ENCODE measurements at places on chromosomes 7 and 10.
A peak's percentile ranks its signal among the peaks of the same experiment; 100 is the strongest.

GRCh38 chr7:1121886-1122831 lies 34.2 kb downstream of the GPER1 start:
- no peak for DNase-seq

DNA sequence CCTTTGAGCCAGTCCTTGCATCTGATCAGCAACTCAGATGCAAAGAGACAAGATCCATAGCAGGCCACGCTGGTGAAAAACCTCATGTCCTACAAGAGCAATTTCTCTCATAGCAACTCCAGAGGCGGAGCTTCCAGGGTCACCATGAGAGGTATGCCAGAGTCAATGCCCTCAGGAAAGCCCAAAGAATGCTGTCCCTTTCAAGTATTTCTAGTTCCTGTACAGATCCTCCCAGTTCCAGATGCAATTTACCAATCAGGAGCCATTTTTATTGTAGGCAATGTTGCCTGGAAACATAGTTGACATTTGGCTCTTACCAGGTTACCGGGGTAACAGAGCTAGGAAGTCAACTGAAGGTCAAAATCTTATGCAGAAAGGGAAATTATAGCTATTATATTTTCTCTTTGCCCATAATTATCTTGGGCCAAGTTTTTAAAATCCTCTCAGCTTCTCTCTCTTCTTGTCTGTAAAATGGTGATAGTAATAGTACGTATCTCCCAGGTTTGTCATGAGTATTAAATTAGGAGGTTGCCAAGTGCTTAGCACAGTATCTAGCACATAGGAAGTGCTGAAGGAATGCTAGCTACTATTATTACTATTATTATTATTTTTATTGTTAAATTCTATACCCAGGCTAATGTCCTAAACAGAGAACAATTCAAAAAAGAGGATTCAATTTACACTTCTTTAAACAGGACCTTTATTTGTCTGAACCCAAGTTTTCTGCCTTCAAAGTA lies 46.3 kb upstream of the TM9SF3 start:
- no peak for DNase-seq

DNA sequence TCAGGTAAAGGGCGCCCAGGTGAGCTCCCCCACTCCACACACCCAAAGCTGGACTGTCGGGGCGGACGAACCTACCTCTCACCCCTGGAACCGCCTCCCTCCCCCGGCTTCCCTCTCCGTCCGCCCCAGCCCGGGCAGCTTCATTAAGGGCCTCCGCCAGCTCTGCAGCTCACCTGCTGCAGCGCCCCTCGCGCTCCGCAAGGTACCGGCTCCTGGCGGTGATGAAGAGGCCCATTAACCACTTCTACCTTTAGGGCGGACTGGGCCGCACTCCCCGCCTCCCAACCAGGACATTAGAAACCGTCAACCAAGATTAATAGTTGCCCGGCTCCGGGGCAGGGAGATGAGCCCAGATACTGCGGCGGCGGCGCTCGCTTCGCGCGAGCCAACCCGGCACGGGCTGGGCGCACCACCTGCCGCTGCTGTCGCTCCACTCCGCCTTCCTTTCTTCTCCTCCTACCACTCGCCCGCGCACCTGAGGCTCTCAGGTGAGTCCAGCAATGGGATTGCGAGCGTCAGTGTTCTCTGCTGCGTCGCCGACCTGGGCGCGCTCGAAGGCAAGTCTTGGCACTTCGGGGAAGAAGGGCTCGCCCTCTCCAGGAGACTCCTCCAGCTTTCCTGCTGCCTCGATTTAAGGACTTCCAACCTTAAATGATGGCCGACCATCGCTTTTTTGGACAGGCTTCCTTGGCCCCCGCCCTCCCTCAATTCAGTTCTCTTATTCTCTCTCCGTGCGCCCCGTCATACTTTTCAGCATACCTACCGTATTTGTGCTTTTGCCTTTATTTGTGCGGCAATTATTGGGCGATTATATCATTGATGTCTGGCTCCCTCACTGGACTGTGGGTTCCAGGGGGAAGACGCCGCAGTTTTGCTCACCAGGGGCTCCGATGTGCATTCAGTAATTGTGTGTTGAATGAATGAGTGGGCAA lies 13.6 kb upstream of the KAZALD1 start:
- no peak for DNase-seq

DNA sequence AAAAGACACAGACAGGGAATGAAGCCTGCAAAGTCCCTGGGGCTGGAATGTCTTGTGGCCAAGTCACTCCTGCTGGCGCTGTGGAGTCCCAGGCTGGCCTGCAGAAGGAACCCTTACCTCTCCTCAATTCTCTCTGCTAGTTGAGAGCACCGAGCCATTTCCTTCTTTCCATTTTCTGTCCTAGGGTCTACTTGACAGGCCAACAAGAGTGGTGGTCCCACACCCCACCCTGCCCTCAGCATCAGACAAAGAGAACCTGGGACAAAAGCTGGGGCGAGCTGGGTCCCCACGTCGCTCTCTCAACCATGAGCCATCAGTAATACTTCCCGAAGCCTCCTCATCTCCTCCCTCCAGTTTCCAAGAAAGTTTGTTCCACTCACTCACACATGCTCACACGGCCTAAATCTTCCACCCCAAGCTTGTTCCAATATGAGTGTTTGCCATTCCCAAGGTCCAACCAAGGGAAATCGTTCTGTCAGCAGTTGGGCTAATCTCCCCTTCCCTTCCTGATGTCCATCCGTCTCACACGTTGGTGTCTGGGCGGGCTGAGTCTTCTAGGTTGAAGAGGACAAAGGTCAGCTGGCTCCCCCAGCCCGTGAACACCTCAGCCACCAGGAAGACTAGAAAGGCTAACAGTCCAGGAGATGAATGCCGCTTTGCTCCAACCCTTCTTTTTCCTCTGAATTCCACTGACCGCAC lies 44.3 kb downstream of the CLEC2L start:
- DNase-seq = no peak

DNA sequence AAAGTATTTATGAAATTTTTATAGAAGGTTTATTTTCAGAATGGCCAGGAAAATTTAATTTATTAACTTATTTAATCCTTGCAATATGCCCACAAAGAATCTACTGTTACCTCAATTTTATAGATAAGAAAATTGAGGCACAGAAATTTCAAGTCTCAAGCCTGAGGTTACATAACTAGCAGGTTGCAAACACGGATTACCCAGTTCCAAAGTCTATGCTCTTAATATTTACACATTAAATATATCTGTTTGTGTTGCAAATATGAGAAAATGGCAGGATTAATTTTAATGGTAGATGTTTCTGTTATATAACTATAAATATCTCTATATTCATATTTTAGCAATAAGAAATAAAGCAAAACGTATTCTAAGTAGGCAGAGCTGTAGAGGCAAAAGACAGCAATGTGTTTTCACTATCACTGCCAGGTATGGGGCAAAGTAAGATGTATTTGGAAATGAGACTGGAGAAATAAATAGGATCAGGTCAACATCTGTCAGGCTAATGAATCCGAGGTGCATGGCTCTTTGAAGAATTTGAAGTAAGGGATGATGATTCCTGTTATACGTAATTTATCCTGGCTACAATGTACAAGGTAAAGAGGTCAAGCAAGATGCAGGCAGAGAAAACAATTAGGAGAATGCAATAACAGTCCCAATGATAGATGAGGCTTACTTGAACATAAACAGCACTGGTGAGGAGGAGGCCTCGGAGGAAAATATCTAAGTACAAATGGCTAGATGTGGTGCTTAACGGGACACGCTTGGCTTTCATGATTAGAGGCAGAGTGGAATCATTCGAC lies 354.1 kb upstream of the VSTM2A start:
- DNase-seq = no peak

- DNase-seq = no peak
Observed at GRCh38 chr10:42960491-42960990, 116.3 kb upstream of the RET start.

- DNase-seq = no peak
Observed at GRCh38 chr10:77390481-77390891, 247.1 kb downstream of the KCNMA1 start.

- DNase-seq = no peak
Observed at GRCh38 chr7:111025006-111025405, 65.9 kb upstream of the LRRN3 start.

- no peak for DNase-seq
Observed at GRCh38 chr7:23530405-23530804, 1.4 kb downstream of the TRA2A start.

DNA sequence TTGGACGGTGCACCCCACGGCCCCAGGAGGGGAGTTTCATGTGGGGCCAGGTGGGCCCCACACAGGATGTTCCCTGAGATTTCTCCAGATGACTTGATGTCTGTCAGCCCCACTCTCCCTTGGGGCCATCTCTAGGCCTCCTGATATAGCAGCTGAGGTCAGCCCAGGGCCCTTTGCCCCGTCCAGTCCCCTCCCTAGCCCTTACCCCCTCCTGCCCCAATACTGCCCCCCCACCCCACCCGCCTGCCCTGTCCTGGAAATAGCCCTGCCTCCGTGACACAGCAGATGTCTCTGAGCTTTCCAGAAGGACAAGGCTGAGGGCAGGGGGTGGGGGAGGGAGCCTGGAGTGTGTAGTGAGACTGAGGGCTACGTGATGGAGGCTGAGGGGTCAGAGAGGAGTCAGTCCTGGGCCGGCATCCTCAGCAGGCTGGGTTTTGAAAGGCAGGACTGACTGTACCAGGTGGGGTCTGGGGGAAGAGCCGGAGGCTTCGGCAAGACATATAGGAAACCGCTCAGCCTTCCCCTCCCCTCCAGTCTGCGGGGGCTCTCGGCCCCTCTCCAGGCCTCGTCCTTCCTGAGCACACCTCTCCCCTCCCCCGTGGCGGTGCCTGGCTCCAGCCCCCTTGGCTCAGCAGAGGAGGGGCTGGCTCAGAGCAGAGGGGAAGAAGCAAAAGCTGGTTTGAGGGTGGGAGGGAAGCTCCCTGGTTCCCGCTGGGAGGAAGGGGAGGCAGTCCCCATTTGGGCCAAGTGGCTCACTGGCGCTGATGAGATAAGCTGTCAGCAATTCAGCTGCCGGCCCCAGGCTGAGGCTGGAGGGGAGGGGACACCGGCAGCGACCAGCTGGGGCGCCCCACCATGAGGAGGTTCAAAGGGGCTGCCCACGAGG lies 2.0 kb downstream of the FLNC start:
- no peak for DNase-seq

DNA sequence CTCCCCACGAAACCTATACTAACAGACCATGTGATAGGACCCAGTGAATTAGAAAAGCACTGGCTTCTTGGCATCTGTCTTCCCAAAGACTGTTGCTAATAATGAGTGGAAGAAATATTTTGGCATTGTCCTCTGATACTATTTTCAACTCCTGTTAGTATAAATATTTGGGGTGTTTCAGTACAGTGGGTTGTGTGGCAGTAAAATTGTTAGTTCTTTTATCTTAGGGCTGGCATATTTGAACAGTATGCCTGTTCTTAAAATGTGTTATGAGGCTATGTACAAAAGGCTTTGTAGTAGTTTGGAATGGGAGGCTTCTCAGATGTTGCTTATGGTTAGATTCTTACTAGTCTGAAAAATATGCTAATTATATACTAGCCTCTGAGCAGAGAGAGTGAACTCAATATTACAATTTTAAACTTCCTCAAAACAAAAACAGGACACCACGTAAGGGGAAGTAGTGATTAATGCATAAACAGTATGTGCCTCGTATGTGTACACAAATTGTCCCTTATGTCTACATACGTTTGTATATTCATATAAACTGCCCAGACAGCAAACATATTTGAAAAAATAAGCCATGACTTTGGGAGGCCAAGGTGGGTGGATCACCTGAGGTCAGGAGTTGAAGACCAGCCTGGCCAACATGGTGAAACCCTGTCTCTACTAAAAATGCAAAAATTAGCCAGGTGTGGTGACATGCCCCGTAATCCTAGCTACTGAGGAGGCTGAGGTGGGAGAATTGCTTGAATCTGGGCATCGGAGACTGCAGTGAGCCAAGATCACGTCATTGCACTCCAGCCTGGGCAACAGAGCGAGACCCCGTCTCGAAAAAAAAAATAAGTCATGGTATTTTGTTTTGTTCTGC lies 115.4 kb downstream of the ARID5B start:
- no peak for DNase-seq

DNA sequence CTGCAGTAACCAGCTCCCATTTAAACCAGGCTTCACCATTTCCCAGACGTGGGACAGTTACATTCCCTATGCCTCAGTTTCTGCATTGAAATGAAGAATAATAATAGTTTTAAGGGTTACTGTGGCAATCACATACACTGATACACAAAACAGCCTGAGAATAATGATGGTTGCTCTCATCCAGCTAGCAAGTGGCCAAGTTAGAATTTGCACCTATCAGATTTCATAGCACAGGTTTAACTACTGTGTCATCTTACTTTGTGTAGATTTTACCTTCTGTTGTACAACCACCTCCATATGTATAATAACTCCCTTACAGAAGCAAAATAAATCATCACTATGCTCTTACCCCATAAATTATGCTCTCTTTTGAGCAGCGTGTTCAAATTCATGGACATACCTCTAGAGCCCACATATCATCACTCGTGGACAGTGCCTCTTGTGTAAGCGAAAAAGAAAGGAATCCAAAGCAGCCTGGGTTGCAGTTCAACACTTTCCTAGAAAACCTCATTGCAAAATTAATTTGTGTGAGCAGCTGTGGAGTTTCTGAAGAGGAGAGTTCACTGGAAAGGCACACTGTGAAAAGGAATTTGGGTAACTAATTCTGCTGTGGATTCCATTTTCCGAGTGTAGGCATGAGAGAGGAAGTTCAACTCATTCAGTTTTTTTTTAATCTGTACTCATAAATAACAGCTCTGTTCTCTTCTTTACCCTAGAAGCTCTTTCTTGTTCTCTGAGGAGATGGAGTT lies 492.5 kb downstream of the ARL4A start:
- peak; percentile 38 for DNase-seq

GRCh38 chr10:52770904-52771303 lies 1.7 kb downstream of the MBL2 start:
- DNase-seq = no peak

DNA sequence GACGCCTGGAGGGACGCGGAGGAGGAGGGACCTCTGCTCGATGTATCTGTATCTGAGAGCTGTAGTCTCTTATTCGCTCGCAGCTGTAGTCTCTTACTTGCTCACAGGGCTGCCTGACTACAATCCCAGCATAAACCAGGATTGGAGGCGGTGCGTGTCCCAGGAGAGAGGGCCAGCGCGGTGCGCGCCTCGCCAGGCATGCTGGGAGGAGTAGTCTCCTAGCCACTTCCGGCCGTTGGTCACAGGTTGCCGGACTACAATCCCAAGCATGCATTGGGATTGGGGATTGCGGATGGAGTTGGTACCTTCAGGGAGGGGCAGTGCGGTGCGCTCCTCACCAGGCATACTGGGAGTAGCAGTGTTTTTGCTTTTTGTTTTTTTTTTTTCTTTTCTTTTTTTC lies 421.7 kb upstream of the NUPR2 start:
- peak; percentile 90 for DNase-seq

- DNase-seq = no peak
Observed at GRCh38 chr7:133054162-133054840, 27.6 kb downstream of the CHCHD3 start.

GRCh38 chr10:71981015-71981875 lies 17.1 kb downstream of the CHST3 start:
- DNase-seq = no peak

Measured in SHP77 treated with DMSO at 0.1 percent for 48 hours (cell line).